Activated T-cell treated with anti-CD3 and anti-CD28 coated beads, Interleukin-2, amount 50 U/mL, for 72 hours (primary cell): ENCODE measurements at places on chromosomes 7 and 10.

DNA sequence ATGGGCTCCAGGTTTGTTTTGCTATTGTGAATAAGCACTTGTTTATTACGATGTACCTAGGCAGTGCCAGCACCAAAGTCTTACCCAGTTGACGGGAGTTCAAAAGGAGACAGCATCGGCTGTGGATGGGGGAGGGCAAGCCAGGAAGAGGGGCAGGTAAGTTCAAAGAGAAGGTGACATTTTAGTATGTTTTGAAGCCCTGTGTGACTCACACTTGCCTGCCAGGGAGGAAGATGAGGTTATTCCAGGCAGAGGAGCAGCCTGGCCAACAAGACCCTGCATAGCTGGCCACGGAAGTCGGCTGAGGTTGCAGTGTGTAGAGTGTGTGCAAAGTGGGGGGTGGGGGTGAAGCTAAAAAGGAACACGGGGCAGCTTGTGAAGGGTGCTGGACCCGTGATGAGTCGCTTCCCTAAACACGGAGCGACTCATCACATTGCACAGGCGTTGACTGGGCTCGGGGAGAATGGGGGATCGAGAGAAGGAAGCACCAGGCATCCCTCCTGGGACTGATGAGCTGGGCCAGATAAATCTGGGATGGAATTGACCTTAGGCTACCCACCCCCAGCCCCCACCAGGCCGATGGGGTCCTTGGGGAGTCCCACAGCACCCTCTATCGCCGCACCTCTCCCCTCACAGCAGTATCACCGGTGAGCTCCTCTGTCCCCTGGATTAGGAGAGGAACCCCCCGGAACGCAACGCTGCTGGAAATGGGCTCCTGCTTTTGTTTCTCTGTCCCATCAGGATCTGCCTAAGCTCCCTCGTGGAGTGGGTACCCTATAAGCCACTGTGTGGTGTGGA lies 97.9 kb upstream of the IKZF1 start:
- DNase-seq: peak; percentile 78

GRCh38 chr10:113735913-113736312 lies 15.6 kb upstream of the PLEKHS1 start:
- no peak for DNase-seq

DNA sequence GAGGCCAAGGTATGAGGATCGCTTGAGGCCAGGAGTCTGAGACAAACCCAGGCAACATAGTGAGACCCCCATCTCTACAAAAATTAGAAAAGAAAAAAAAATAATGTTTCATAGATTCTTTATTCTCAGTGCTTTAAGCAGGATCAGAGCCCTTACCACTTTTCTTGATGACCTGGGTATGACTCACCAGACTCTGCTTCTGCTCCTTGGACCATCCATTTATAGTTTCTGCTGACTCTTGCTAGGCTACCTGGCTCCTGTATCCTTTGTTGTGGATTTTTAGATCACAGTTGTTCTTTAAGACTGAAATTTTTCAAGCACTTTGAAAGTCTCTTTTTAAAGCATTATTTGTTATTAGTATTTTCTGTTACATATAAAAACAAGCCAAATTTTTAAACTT lies 411.1 kb downstream of the GFRA1 start:
- no peak for DNase-seq

- DNase-seq: peak; percentile 77
Observed at GRCh38 chr10:69087590-69088470, at the start of gene SRGN. Gene SRGN, plus strand, starts transcription at chr10:69088103. Its CDS starts 55 bp downstream, at chr10:69088158.

DNA sequence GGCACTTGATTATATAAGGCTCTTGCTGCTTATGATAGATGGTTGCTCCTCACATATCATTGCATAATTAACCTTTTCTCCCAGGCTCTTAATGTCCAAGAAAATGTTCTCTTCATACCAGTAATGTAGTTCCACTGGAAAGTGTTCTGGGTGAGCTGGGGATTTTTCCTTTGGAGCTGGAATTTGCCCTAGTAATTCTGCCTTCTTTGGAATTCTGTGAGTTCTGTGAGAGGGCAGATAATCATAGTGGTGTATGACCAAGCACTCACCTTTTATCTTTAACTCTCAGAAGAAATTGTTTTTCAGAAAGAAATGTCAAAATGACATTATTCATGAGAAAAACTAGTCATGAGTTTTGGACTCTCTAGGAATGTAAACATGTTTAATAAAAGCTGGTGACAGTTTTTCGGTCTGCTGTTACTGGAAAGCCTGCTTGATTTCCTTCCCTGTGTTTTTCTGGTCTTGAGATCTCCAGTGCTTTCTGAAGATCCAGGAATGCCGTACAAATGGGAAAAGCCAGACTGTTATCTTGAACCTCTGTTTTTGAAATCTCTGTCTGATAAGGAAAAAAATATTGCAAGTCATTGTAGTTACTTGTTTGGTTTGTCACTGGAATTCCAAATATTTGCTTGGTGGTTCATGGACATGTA lies 148.3 kb upstream of the PRPS1L1 start:
- no peak for DNase-seq

- DNase-seq: no peak
Observed at GRCh38 chr10:72251635-72252034, 22.1 kb upstream of the DDIT4 start.

GRCh38 chr7:34750209-34750608 lies 92.2 kb downstream of the NPSR1 start:
- no peak for DNase-seq

DNA sequence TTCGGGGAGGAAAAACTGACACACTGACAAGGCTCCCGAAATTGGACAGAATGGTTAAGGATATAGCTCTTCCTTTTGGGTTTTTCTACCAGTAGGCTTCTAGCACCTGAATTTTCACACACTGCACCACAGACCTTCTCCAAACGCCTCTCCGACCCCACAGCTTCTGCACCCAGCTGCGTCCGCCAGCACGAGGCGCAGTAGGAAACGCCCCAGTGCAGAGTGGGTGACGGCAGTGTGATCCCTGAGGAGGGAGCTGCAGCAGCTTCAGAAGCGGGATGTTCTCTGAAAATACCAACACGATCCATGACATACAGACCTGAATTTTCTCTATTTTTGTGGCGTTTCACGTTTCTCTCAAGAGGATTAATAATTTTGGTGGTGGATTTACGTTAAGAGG lies 25.9 kb downstream of the HSPB1 start:
- DNase-seq: no peak

DNA sequence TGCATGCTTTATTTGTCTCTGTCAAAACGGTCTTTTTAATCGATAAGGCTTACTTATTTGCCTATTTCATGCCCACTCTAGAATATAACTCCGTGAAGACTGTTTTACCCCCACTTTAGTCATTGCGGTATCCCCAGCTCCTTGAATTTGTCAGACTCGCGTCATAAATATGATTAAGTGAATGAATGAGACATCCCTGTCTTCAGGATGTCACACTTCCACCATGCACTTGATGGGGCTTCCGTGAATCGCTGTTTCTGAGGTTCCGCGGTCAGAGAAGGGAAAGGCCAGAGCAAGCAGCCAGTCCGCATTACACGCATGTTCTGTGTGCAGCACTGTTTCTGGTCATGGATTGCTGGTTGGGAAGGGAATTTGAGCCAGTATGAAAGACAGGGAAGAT lies 138.8 kb downstream of the CELF2 start:
- no peak for DNase-seq

DNA sequence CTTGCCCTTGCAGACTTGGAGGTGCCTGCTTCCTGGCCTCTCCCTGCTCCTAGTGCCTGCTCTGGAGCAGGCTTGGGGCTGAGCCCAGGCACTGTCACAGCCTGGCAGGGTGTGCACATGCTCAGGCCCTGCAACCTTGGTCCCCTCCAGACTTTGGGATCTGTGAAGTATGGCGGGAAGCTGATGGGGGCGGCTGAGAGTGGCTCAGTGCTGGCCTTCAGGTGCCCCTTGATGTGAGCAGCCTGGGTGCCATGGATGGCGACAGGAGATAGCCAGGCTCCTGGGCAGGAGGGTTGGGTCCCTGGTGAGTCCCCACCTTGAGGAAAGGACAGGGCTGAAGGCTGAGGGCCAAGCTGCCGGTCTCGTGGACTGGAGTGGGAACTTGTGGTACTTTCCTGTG lies 700.4 kb upstream of the KCND2 start:
- no peak for DNase-seq

- DNase-seq: no peak
Observed at GRCh38 chr10:15201589-15202300, 33.3 kb upstream of the NMT2 start.

DNA sequence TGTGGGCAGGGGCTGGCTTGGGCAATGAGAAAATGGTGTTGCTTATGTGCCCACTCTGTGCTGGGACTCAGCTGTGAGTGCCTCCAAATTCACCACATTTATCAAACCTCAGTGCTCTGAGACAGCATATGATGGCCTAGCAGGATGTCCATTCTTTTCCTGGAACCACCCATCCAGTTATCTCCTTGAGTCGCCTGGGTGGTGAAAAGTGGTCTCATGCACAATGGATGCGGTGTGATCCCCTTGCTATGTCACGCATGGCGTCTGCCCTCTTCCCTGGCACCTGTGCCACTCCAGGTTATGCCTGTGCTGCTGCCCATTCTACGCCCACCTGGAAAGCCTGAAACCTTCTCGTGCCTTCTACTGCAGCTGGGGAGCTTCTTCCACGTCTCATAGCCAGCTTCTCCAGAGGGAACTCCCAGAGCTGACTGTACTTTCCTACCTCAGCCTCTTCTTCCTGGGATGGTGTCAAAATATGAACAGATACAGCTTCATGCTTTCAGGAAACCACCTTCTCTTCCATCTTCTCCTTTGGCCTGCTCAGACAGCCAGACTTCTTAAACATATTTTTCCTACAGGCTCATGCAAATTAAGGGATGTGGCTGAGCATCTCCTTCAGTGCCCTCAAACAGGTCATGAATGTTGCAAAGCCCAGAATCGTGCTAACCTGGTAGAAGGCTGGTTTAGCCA lies 147.3 kb downstream of the PFKFB3 start:
- no peak for DNase-seq

- no peak for DNase-seq
Observed at GRCh38 chr10:126175641-126176262, 212.5 kb downstream of the ADAM12 start.

- DNase-seq: no peak
Observed at GRCh38 chr7:29486191-29486700, 77.4 kb upstream of the PRR15 start.

- DNase-seq: no peak
Observed at GRCh38 chr7:20788420-20788990, 1.8 kb upstream of the SP8 start.

- no peak for DNase-seq
Observed at GRCh38 chr7:153408360-153409335, 643.5 kb upstream of the DPP6 start.

DNA sequence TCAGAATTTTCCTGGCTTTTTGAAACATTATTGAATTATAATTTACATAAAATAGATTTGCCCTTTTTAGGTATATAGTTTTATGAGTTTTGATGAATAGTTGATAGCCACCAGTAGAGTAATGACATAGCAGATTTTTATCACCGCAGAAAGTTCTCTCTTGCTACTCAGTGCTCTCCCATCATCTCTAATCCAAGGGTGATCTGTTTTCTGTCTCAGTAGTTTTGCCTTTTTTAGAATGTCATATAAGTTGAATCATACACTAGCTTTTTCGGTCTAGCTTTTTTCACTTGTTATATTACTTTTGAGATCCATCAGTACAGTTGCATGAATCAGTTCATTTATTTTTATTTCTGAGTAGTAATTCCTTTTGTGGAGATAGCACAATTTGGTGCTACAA lies 17.9 kb downstream of the RSBN1L start:
- DNase-seq: no peak

- DNase-seq: no peak
Observed at GRCh38 chr7:158497627-158498026, 90.0 kb downstream of the PTPRN2 start.

DNA sequence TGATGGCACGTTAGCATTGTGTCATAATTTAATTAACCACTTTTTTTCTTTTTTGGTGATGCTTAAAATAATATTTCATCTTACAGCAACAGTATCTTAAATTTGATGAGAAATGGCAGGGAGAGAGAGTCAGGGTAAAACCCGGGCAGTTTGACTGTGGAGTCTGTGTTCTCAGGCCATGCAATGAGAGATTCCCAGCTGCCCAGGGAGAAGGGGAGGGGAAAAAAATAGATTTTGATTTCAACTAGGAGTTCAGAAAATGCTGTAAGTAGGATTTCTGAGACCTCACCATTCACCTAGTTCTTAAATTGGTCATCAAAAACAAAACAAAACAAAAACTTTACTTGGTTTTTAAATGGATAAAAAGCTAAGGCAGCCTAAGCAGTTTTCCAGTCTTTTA lies 37.4 kb upstream of the XPNPEP1 start:
- DNase-seq: no peak

GRCh38 chr7:147912291-147912690 lies 678.3 kb upstream of the C7orf33 start:
- DNase-seq: no peak

- DNase-seq: no peak
Observed at GRCh38 chr10:34776090-34776690, 38.9 kb downstream of the PARD3 start.

DNA sequence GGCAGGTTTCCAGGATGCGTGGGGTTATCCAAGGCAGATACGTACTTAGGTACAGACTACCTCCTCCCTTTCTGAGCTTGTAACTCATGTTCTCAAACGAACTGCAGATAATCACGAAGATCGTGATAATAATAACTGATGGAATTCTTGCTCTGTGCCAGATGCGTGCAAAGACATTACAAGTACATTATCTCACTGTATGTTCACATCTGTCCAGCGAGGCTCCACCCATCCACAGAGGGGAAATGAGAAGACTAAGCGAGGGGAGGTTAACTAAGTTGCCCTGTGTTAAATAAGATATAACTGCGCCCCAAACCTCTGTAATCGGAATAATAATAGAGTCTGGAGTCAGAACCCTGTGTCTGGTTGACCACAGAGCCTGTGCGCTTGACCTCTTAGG lies 1.9 kb downstream of the GALNT17 start:
- no peak for DNase-seq

DNA sequence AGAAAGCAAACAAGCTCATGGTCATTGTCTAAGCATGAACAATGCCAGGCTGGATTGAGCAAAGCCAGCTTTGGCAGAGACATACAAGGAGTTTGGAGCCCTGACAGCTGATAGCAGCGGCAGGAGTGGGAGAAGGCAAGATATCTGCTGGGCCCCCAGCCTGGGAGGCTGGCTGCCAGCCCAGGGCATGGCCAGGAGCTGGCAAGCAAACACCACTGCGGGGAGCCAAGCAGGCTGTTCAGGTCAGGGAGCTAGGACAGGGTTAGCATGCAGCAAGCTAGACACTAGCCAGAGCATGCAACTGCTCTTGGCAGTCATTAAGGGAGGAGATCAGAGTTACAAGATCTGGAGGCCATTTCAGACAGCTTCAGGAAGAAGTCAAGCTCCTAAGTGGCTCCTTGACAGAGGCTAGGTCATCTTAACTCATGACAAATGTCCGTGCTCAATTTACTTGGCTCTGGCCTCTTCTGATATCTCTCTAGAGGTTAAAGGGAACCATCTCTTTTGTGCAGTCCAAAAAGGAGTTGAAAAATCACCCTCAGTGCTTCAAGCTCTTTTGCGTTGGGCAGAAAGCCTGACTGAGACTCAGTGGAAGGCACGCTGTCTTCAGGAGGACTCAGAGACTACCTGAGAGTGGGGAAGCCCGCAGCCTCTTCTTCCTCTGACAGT lies 436.8 kb upstream of the C7orf33 start:
- no peak for DNase-seq

- no peak for DNase-seq
Observed at GRCh38 chr10:62194924-62195674, 73.5 kb downstream of the RTKN2 start.
